ENCODE measurements at places on chromosomes 1 and 21. TPM values are rescaled to one million over a fixed set of nuclear protein-coding genes. Genes with fewer than 3 reads are reported as not detected.

Gene SH3D21
- total RNA-seq, result 1.9 TPM

DNA sequence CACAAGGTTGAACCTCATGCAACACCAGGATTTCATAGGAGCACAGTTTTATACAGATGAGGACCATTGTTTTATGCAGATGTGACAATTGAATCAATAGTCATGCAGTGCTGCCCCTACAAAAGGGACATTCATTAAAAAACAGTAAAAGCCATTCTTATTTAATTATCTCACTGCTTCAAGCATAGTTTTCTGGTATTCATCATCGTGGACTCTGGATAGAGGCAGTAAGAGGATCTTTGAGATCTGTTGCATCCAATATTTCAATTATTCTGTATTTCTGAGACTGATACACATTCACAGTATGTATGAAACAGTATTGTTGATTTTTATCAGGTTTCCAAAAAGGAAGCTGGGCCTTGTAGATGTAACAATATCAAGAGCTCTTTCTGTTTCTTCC lies 237.6 kb downstream of the RYR2 start:
- no peak overlapping the region for H3K27ac ChIP-seq
- no peak for DNase-seq
- H3K27me3 ChIP-seq, result no peaks in the 10 kb centered on the region
- no peak overlapping the region for H3K4me3 ChIP-seq

DNA sequence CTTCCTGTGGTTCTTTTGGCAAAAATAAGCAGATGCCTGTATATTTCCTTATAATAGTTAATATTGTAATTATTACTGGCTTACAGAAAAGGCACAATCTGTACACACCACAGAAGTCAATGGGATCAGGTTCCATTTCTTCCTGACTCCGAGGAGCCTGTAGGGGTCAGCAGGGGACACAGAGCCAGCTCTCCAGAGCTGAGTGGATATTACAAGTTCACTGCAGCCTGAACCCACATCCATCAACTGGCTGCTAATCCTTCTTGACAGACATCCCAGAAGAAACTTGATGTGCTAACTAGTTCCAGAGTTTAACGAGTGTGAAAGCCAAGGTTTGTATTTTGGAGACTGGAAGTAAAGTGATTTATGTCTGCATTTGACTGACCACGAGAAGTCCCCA lies 203.8 kb downstream of the LMX1A start:
- H3K36me3 ChIP-seq, result no peaks in the 10 kb centered on the region
- no peak overlapping the region for H3K27ac ChIP-seq
- H3K4me1 ChIP-seq, result no peaks in the 10 kb centered on the region
- H3K4me3 ChIP-seq, result no peak overlapping the region

Gene SPATA17
- total RNA-seq, result 0.18 TPM
